ENCODE measurements at places on chromosomes 5 and 9.

GRCh38 chr9:70413464-70413798, 1.0 kb downstream of the KLF9 start:
- peak; percentile 67 for DNase-seq

DNA sequence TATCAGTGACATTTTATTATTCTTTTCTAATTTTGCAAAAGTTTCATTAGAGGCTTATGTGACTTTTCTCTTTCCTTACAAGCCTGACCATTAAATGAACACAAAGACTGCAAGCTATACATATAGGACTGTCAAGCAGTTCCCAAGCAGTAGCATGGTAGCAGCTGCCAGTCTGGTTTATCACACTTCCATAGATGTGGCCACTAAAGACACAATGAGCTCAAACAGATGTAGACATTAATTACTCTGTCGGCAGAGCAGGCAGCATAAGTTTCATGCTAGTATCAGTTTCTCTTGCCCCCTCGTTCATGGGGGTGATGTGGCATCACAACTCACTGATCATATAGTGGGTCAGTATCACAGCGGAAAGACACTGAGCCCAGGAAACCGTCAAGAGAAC, 89.5 kb downstream of the CDH10 start:
- DNase-seq: no peak

DNA sequence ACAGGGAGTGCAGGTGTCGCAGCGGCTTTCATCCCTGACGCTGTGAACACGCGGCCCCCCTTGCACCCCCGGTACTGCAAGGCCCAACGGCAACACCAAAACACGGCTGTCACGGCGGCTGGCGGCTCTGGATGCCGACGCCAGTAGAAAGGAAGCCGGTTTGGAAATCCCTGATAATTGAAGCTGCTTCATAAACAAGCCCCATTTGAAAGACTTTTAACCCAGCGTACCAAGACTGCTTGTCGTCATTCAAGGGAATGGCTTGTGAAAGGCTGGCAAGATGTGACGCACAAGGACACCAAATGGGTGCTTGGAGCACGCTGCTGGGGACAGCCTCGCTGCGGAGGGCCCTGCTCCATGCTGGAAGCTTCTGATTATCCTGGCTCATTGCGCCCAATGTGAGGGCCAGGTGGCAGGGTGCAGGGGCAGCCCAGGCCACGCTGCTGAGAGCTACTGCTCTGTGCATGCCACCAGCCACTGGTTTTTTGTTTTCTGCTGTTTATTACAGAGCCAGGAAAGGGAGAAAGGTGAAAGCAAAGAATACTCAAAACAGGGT, 63.1 kb downstream of the GTF3C4 start:
- peak; percentile 26 for DNase-seq

GRCh38 chr5:122202952-122203351, 73.6 kb downstream of the ZNF474 start:
- peak; percentile 5 for DNase-seq

- no peak for DNase-seq
These were observed 67.1 kb upstream of the GABRP start for GRCh38 chr5:170716396-170716795.

All from AG10803 (cell line).